ENCODE measurements at places on chromosomes 7 and 10.

GRCh38 chr7:139345042-139345441 is 3.9 kb downstream of the FMC1 start:
- no peak overlapping the region for H3K4me3 ChIP-seq
- no peak for DNase-seq

DNA sequence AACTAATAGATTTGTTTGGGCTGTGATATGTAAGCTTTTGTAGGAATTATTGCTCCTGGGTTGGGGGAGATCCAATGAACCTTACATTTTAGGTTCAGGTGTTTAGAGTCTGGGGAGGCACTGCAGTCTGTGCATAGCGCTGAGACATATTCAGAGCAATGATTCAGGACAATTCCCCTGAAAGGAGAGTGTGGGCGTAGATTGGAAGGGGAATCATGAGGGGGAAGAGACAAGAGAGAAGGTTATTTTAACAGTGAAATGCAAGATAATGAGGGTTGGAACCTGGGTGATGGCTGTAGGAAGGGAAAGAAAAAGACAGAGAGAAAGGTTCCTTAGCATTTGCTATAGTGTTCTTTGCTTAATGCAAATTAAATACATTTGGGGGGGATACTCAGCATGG is 1013.4 kb downstream of the REEP3 start:
- no peak overlapping the region for H3K27ac ChIP-seq
- no peaks in the 10 kb centered on the region for H3K27me3 ChIP-seq
- DNase-seq = no peak
- H3K36me3 ChIP-seq = no peaks in the 10 kb centered on the region
- no peaks in the 10 kb centered on the region for H3K4me1 ChIP-seq

- H3K27me3 ChIP-seq = no peaks in the 10 kb centered on the region
- H3K27ac ChIP-seq = no peak overlapping the region
- H3K4me3 ChIP-seq = no peak overlapping the region
- DNase-seq = no peak
These were observed 950.1 kb downstream of the GRM8 start for GRCh38 chr7:126302639-126303038.

DNA sequence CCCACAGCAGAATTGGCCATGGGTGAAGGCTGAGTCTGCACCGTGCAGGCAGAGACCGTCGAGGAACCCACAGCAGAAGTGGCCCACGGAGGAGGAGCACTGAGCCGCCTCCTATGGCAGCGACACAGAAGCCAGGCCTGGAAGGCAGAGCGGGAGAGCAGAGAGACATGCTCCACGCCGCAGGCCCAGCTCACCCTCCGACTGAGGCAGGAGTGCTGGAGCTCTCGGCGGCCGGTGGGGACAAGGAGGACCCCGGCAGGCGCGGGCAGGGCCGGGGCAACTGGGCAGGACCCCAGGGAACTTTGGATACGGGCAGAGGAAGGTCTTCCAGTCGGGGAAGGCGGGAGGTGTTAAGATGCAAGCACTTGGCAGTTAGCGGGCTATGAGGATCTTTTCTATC is 420.4 kb downstream of the DNAJB6 start:
- no peaks in the 10 kb centered on the region for H3K27me3 ChIP-seq
- H3K27ac ChIP-seq = no peak overlapping the region
- DNase-seq = no peak
- no peaks in the 10 kb centered on the region for H3K36me3 ChIP-seq
- H3K4me3 ChIP-seq = no peak overlapping the region
- H3K4me1 ChIP-seq = peaks cover 20% of the 10 kb centered on the region

- no peaks in the 10 kb centered on the region for H3K36me3 ChIP-seq
- H3K4me3 ChIP-seq = no peak overlapping the region
- H3K4me1 ChIP-seq = no peaks in the 10 kb centered on the region
- no peak for DNase-seq
- no peaks in the 10 kb centered on the region for H3K27me3 ChIP-seq
- no peak overlapping the region for H3K27ac ChIP-seq
These were observed 1250.5 kb downstream of the TYW1 start for GRCh38 chr7:68247126-68247525.

- DNase-seq = no peak
- no peaks in the 10 kb centered on the region for H3K36me3 ChIP-seq
- no peak overlapping the region for H3K4me3 ChIP-seq
- no peaks in the 10 kb centered on the region for H3K27me3 ChIP-seq
These were observed 39.7 kb downstream of the ARID5B start for GRCh38 chr10:61941202-61941681.

GRCh38 chr10:28012990-28013515 is 14.2 kb upstream of the ODAD2 start:
- no peaks in the 10 kb centered on the region for H3K4me1 ChIP-seq
- no peak for DNase-seq
- H3K27me3 ChIP-seq = no peaks in the 10 kb centered on the region
- H3K36me3 ChIP-seq = no peaks in the 10 kb centered on the region
- H3K4me3 ChIP-seq = no peak overlapping the region

DNA sequence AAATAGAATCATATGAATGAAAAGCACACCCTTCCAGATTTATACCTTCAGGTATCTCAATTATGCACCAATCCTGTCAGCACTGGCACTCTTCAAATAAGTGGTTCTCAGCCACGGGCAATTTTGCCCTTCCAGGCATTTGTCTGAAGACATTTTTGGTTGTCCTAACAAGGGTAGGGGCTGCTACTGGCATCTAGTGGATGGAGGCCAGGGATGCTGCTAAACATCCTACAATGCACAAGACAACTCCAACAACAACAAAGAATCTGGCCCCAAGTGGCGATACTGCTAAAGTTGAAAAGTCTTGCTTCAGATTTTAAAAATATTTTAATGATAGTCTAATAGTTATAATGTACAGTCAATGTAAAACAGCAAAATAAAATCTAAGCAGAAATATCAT is 16.1 kb downstream of the CCDC186 start:
- H3K27ac ChIP-seq = no peak overlapping the region
- H3K4me1 ChIP-seq = no peaks in the 10 kb centered on the region
- no peak for DNase-seq
- H3K4me3 ChIP-seq = no peak overlapping the region

DNA sequence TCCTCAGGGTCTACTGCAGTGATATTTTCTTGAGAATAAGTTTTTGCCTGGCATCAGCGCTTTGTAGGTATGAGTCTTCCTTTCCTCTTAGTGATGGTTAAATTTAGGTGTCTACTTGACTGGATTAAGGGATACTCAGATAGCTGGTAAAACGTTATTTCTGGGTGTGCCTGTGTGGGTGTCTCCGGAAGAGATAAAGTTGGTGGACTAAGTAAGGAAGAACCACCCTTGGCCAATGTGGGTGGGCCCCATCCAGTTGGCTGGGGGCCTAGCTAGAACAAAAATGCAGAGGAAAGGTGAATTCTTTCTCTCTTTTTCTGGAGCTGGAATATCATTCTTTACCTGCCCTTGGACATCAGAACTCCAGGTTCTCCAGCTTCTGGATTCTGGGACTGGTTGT is 138.8 kb downstream of the ADCYAP1R1 start:
- no peaks in the 10 kb centered on the region for H3K4me1 ChIP-seq
- H3K27ac ChIP-seq = no peak overlapping the region
- peaks cover under 1% of the 10 kb centered on the region for H3K27me3 ChIP-seq
- no peak overlapping the region for H3K4me3 ChIP-seq

- H3K27me3 ChIP-seq = no peaks in the 10 kb centered on the region
- no peak overlapping the region for H3K4me3 ChIP-seq
- peak; percentile 22 for DNase-seq
- H3K36me3 ChIP-seq = peaks cover 38% of the 10 kb centered on the region
- no peak overlapping the region for H3K27ac ChIP-seq
These were observed 10.4 kb downstream of the STMP1 start for GRCh38 chr7:135672560-135673359.

GRCh38 chr10:86918022-86918471 is 39.4 kb downstream of the MMRN2 start:
- H3K36me3 ChIP-seq = peaks cover 37% of the 10 kb centered on the region
- no peak for DNase-seq
- no peaks in the 10 kb centered on the region for H3K27me3 ChIP-seq

- peaks cover 7% of the 10 kb centered on the region for H3K27me3 ChIP-seq
- DNase-seq = no peak
- no peaks in the 10 kb centered on the region for H3K36me3 ChIP-seq
- H3K27ac ChIP-seq = no peak overlapping the region
- H3K4me3 ChIP-seq = no peak overlapping the region
These were observed 192.4 kb downstream of the SDK1 start for GRCh38 chr7:3493499-3493898.

DNA sequence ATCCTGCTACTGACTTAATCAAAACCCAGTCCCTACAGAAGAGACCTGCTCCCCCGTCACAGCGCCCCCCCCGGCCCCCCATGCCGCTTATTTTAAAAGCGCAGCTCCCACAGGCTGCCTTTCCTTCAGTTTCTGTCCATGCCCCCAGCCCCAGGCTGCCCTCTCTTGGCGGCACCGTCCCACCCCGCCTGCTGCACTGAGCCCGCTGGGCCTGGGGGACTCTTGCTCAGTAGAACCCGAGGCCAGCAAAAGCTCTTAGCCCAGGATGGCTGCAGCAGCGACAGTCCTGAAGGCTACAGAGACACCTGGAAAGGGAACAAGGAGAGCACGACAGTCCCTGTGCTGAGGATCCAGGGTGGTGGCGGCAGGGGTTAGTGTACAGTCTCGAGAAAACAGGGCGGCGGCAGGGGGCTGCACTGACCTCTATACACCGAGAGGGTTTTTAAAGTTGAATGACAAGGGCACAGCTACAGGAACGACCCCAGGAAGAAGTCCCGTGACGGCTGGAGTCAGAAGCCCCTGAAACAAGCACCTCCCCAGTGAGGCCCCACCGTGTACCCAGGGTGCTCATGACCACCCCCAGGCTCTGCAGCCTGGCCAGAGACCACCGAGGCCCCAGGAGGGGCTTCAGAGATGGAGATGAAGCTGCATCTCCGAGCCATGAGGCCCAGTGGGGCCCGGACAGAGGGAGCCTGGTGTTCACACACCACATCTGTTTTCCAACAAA is 54.4 kb downstream of the ZRANB1 start:
- no peaks in the 10 kb centered on the region for H3K27me3 ChIP-seq
- H3K27ac ChIP-seq = no peak overlapping the region
- peaks cover 16% of the 10 kb centered on the region for H3K4me1 ChIP-seq

GRCh38 chr10:131074682-131075081 is 236.8 kb downstream of the TCERG1L start:
- DNase-seq = no peak
- H3K36me3 ChIP-seq = no peaks in the 10 kb centered on the region
- H3K27me3 ChIP-seq = no peaks in the 10 kb centered on the region
- H3K4me1 ChIP-seq = no peaks in the 10 kb centered on the region
- no peak overlapping the region for H3K27ac ChIP-seq

DNA sequence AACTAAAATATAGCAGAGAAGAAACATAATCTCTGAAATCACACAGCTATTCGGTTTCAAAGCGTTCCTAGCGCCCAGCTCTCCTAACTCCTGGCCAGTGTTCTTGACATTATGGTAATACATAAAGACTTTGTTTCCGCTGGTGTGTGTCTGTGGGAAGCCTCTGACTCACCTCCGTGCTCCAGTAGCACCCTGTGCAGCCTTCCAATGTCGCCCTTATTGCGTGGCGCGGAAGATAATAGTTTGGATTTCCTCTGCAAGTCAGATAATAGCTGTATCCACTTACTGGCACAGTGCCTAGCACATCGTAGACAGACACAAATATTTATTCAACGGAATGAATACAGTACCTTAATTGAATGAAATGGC is 570 bp downstream of the BMS1 start:
- peak overlapping the region; percentile 82 for H3K4me3 ChIP-seq
- H3K27ac ChIP-seq = peak overlapping the region; percentile 92
- H3K27me3 ChIP-seq = no peaks in the 10 kb centered on the region
- peak; percentile 8 for DNase-seq

All from DND-41 (cell line).